Activated T-helper 1 cell treated with anti-CD3 and anti-CD28 coated beads, Interleukin-2, amount 50 U/mL, for 16 hours (primary cell): ENCODE measurements at places on chromosomes 3 and 15.

GRCh38 chr3:49930168-49930690, 618 bp upstream of the MON1A start:
- no peak for DNase-seq

- no peak for DNase-seq
Measured at GRCh38 chr15:90697175-90697574, 20.0 kb upstream of the BLM start.

GRCh38 chr3:126377211-126377610, 17.5 kb upstream of the CFAP100 start:
- no peak for DNase-seq

- no peak for DNase-seq
Measured at GRCh38 chr15:71627604-71628003, 182.8 kb upstream of the NR2E3 start.

- no peak for DNase-seq
Measured at GRCh38 chr15:91929509-91929908, 76.0 kb downstream of the SLCO3A1 start.

- DNase-seq, result no peak
Measured at GRCh38 chr15:85899927-85900326, 105.2 kb upstream of the KLHL25 start.

GRCh38 chr3:121988146-121988545, 33.9 kb downstream of the ILDR1 start:
- DNase-seq, result no peak

GRCh38 chr3:162641907-162642306, 1145.3 kb downstream of the OTOL1 start:
- DNase-seq, result no peak

DNA sequence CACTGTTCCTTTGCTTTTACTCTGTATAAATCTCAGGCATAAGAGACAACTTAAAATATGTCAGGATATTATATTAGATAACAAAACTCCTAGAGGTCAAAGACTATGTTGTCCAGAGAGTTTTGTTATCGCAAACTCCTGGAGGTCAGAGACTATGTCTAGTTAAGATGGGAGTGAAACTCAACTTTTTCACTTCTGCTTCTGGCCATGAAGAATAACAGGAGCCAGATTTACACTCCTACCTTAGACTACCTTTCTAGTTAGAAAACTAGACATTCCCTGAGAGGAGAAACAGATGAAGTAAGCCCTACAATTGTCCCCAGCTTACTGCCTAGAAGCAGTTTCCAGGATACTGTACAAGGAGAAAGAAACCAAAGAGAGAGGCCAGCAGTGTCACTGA, 255.4 kb upstream of the UBE2E1 start:
- DNase-seq, result no peak

GRCh38 chr3:155070316-155070715, 9.8 kb upstream of the MME start:
- no peak for DNase-seq

DNA sequence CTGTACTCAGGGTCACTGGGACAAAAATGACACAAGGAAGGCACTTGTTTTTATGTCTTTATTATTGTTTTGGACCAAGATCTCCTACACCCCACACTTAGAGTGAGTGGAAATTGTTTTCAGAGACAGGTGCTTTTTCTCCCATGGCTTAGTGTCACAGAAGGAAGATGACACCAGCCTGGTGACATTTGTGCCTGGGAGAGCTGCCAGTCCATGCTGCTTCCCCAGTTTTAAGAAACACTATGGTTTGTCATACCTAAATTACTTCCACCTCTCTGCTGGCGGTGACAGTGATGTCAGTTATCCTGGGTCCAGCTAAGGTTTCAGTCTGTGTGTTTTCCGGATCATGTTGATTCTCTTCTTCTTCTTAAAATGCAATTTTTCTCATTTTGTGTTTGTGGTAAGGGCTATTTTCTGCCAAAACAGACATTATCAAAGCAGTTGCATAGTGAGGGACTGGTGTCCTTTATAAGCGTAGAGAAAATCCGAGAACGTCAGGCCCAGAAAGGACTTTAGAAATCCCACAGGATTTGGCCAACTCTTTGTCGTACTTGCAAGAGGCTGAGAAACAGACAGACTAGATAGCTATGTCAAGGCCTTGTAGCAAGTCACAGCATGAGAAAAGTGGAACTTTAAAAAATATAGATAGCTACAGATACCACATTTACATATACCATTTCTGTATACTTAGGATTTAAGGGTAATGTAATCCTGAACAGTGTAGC, 149.5 kb downstream of the TP63 start:
- no peak for DNase-seq

GRCh38 chr15:48330855-48331795, at the start of gene DUT:
TSS of gene DUT (plus strand) at chr15:48331429. CDS start at chr15:48331516, 87 bp downstream.
- peak; percentile 69 for DNase-seq
